Left lung (tissue), 14 donors: ENCODE measurements at places on chromosomes 11 and 22.

DNA sequence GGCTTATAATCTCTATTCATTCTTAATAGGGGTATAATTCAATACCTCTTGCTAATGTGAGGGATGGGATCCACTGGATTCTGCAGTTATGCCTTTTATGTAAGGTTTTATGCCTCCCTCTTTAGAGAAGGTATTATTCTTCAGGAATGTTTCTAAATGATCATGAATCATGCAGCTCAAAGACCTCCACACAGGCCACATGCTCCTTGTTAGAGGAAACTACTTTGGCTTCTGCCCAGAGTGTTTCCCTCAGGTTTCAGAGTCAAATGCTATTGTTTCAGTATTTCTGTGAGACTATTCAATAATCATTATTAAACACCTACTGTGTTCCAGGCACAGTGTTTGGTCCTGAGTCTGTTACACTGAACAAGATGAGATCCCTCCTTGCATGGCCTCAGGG lies 115.9 kb downstream of the RAB38 start:
- DNase-seq: no peak

GRCh38 chr11:73381589-73381988 lies 5.4 kb downstream of the RELT start:
- DNase-seq: no peak

DNA sequence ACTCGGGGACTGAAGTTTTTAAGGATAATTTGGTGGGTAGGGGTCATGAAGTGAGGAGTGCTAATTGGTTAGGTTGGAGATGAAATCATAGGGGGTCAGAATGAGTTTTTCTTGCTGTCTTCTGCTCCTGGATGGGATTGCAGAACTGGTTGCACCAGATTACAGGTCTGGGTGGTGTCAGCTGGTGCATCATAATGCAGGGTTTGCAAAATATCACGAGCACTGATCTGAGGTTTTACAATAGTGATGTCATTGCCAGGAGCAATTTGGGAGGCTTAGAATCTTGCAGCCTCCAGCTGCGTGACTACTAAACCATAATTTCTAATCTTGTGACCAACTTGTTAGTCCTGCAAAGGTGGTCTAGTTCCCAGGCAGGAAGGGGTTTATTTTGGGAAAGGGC lies 46.4 kb upstream of the CALCB start:
- no peak for DNase-seq

DNA sequence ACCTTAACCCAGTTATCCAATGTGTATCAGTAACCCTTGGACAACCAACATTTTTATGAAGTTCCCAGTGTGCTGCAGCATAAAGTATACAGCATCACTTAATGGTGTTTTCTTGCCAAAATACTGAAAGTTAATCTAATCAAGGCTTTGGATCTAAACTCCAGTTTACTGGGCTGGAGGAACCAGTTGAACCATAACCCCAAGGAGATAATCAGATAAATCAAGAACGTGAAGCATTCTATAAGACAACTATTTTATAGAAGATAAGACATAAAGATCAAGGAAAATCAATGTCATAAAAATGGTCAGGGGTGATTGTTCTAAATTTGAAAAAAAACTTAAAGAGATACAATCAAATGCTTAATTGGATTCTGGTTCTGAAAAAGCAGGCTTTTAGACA lies 2.3 kb upstream of the OSBP start:
- no peak for DNase-seq

DNA sequence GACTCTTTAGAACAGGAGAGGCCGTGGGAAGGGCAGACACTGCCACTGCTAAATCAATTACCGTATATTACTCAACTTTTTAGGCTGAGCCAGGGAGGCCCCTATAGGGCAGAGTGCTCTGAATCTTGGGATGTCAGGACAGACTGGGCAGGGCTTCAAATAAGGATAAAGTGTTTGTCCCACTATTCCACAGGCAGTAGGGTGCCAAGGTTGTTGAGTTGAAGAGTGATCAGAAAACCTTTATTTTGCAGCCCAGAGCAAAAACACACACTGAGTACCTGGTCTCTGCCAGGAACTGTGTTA lies 1.6 kb upstream of the B4GAT1 start:
- DNase-seq: no peak

DNA sequence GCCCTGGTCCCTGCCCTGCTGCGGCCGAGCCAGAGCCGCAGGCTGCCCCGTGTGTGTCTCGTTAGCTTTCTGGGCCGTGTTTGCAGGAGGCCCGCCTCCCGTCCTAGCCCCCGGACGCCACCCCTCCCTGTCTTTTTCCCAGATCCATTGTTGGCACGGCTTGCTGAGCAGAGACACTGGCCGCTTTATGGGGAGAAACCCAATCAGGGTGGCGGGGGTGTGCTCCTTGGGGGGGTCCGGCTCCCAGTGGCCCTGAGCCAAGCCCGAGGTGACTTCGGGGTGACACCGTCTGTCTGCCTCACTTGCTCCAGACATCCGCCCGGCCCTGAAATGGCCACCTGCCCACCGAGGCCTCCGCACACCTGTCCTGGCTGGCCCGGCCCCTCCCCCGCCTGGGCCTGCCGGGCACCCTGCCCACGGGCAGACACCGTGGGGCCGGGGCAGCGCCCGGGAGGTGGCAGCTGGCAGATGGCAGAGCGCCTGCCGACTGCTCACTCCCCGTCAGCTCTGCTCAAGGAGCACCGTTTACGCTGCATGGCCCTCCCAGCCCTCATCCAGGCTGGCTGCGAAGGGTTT lies 43.1 kb upstream of the PPARA start:
- DNase-seq: no peak

DNA sequence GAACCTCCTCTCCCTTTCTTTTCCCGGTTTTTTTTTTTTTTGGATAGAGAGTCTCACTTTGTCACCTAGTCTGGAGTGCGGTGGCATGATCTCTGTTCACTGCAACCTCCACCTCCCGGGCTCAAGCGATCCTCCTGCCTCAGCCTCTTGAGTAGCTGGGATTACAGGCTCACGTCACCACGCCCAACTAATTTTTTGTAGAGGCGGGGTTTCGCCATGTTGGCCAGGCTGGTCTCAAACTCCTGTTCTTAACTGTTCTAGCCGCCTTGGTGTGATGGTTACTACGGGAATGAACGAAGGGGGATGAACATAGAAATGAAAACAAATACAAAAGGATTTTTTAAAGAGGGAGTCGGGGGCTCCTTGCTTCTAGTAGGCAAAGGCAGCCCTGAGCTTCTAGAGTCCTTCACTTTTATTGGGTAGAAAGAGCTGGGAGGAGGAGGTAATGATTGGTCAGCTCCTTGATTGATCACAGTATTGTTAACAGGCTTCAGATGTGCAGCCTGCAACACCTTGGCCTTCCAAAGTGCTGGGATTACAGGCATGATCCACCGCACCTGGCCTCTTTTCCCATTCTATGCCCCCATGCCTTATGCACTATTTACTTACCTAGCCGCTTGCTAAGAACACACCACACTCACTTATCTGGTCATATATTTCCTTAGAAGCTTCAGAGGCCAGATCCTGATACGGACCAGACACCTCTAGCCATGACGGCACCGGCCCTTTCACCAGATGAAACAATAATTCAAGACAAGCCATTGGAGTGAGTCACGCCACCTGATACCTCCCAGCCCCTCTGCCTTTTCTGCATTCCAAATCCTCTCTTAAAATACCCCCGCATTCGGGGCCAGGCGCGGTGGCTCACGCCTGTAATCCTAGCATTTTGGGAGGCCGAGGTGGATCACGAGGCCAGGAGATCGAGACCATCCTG lies 20.7 kb downstream of the SUSD2 start:
- DNase-seq: no peak

DNA sequence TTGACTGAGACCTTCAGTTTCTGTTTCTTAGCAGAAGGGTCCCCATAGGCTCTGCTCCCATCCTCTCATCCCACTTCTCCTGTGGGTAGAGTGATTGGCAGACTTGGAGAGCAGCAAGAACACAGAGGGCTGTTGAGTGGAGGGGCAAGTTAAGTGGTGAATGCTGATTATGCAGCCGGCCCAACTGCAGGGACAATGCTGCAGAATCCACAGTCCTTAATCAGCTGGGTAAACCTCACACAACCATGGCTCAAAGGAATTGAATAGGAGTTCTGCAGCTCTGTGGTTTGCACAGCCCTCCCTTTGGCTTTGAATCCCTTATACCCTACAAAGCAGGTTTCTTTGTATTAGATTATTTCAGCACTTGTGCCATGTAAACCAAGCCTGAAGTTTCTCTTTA lies 161.1 kb downstream of the NAV2 start:
- DNase-seq: no peak

DNA sequence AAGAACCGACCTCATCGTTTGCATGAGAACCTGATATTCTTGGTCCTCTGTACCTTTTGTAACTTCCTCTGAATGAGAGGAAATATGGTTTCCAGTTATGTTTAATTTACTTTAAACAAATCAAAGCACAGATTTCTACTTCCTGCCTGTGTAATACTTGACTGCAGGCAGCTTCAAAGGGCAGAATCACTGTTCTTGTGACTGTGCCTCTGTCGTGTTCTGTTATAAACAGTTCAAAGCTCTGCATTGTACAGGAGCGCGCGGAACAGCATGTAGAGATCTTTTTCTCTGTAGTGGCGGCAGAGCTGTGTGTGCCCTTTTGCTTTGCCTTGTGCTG lies 73.2 kb upstream of the CLDN5 start:
- DNase-seq: no peak

DNA sequence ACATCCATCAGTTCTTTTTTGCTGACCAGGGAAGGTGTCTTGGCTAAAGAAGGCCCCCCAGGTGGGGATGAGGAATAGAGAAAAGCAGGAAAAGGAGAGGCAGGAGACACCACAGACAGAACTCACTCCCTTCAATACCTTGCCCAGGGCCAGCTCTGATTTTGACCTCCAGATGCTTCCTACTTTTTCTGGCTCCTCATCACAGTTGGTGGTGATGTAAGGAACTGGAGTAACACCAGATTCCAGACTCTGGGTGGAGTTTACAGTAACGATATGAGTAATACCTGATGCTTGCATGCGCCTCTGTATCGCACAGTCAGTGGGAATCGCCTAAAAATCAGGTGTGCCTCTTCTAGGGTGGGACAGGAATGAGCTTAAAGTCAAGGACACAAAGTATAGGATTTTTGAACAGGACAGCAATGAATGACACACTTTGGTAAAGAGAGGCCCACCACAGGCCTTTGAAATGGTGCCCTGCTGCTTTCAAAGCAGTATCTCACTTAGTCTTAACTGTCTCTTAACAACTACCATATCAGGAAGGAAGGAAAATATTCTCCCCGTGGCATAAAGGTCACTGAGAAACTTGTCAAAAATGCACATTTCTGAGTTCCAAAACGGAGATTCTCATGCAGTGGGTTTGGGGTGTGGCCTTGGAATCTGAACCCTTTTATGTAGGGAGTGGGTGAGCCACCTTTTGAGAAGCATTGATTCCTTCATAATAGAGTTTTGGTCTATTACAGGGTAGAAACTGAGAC lies 140.8 kb downstream of the SNX19 start:
- no peak for DNase-seq

DNA sequence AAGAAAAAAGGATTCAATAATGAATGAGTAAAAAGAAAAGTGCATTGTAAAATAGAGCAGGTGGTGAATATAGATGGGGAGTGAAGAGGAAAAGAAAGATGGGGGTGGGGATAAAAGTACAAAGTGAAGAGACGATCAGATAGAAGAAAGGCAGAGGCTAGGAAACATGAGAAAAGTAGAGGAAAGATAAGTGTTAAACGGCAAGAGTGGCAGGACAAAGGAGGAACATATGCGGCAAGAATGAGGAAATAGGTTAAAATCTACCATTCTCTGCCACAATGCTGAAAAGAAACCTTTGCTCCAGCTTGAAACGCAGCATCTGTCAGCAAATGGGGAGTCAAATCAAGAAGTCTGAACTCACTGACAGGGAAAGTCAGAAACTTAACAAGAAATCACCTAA lies 6.8 kb downstream of the FUT4 start:
- DNase-seq: no peak

- no peak for DNase-seq
These were observed 121.5 kb downstream of the CCDC34 start for GRCh38 chr11:27241311-27242122.

DNA sequence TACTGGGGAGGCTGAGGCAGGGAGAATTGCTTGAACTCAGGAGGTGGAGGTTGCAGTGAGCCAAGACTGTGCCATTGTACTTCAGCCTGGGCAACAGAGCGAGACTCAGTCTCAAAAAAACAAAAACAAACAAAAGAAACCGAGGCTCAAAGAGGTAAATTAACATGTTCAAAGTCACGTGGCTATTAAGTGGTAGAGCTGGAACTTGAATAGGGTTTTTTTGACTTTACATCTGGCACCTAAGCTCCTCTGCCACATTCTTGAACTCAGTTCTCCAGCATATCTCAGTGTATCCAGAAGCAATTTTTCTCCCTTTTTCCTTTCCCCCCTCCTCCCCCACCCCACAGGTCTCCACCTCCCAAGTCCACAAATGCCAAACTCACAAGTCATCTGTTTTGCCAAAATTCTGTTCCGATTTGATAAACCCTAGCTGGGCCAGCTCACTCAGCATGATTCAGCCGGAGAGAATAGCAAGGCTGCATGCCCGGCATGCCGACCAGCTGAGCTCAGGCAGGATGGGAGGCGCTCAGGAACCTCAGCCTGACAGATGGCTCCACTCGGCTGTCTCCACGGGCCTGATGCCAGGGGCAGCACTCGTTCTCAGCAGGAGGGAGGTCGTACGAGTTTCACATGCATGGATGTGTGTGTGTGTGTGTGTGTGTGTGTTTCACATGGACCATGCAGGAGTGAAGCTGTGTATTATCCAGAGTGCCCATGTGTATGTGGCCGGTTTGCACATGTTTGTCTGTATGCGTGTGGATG lies 63.2 kb upstream of the RRAS2 start:
- DNase-seq: peak; percentile 84

GRCh38 chr22:24822471-24822870 lies 16.5 kb downstream of the SGSM1 start:
- no peak for DNase-seq

- DNase-seq: no peak
These were observed 196.3 kb downstream of the BUD13 start for GRCh38 chr11:116576526-116576925.

GRCh38 chr11:111707039-111707690 lies 59.0 kb downstream of the PPP2R1B start:
- DNase-seq: no peak

GRCh38 chr22:26656891-26657851 lies at the start of gene MIAT:
TSS of gene MIAT (plus strand) at chr22:26657588.
- peak; percentile 90 for DNase-seq

GRCh38 chr11:46238078-46238966 lies 39.1 kb upstream of the CREB3L1 start:
- peak; percentile 67 for DNase-seq

DNA sequence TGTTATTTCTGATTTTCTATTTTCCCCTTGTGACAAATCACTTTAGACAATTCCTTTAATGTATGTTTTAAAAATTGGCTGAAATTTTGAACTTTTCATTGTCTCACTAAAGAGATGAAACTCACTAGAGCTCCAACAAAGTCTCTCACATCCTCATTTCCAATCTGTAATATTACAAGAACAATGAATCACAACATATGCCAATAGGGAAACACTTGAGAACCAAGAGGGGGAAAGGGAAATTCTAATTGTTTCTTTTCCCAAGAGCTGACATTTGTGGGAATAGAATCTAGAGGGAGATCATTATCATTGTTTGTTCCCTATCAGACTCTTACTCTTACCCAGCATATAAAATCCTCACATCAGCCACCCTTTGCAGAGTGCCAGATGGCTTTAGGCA lies 28.2 kb downstream of the OR10D3 start:
- no peak for DNase-seq

GRCh38 chr11:127804747-127805400 lies 782.5 kb downstream of the ETS1 start:
- no peak for DNase-seq
